ENCODE measurements at places on chromosomes 16 and 17.

- DNase-seq = no peak
Measured at GRCh38 chr17:15180121-15180561, 85.0 kb downstream of the PMP22 start.

- DNase-seq = no peak
Measured at GRCh38 chr16:79982862-79983261, 382.3 kb upstream of the MAF start.

GRCh38 chr17:11539637-11540036, 58.6 kb upstream of the DNAH9 start:
- DNase-seq = no peak

- DNase-seq = no peak
Measured at GRCh38 chr17:42071810-42072209, 21.4 kb upstream of the C17orf113 start.

Data from T-helper 17 cell (primary cell).